ENCODE measurements at places on chromosomes 4 and X.

GRCh38 chr4:102780476-102781144, 19.8 kb upstream of the MANBA start:
- DNase-seq: peak; percentile 66

- no peak for DNase-seq
Observed at GRCh38 chr4:113007151-113007550, 42.3 kb upstream of the ANK2 start.

- DNase-seq: peak; percentile 4
Observed at GRCh38 chr4:17029964-17030363, 131.5 kb upstream of the LDB2 start.

DNA sequence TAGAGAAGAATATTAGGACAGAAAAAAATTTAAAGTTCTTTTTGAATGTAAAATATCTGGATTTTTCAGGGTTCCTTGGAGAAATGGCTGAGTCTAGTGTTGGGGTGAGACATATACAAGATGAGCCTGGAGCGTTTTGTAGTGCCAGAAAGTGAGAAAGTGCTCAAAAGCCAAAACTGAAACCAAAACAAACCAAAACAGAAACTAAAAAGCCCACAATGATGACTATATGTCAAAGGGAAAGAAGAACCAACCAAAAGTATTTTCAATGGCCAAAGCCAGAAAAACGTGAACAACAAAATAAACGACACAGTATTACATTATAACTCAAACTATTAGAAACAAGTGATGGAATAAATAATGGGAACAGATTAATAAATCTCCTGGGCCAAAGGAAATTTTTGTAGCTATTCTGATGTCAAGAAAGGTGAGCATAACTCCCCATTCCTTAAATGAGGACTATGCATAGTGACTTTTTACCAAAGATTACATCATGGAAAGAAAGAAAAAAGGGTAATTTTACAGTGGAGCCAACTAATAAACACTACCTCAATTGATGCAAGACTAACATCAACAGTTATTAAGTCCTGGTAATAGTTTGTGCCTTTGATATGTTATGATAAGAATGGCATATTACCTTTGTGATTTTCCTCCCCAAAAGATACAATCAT, 1137.6 kb downstream of the C4orf33 start:
- DNase-seq: no peak

DNA sequence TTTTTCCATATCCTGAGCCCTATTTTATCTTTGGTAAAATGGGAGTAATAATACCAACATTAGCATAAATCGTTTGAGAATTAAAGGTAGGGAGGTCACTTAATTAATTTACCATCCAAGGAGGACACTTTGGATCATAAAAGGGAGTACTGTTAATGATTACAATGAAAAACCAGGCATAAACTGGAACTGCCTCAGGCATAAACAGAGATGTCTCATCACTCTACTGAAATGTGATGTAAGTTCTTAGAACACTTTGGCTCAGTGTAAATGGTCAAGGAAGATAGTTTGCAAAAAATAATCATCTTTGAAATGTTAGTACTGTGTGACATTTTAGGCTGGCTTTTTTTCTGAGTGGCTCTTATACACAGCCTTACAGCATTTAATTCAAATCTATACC, 268.7 kb downstream of the SLC39A8 start:
- no peak for DNase-seq

GRCh38 chrX:51404445-51404844, 71.8 kb downstream of the NUDT10 start:
- no peak for DNase-seq

GRCh38 chr4:103150677-103151076, 47.5 kb downstream of the CENPE start:
- DNase-seq: peak; percentile 7

DNA sequence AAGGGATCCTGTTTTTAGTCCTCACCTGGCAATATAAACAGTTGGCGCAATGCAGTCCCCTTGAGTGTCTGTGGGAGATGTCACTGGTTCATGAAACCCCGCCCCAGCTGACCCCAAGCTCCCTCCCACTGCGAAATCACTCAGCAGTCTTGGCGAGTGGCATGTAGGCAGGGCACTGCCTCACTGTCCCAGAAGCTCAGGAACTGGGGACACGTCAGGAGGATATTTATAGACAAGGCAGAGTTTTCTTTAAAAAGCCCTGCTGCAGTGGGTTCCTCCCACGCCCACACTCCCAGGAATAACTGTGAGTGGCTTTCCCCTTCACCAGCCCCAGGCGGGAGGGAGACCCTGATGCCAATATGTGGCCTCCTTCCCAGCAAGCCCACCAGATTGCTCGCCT, 44.3 kb upstream of the PPP2R2C start:
- no peak for DNase-seq

GRCh38 chrX:13790206-13791131, 26.4 kb downstream of the GPM6B start:
- DNase-seq: no peak

DNA sequence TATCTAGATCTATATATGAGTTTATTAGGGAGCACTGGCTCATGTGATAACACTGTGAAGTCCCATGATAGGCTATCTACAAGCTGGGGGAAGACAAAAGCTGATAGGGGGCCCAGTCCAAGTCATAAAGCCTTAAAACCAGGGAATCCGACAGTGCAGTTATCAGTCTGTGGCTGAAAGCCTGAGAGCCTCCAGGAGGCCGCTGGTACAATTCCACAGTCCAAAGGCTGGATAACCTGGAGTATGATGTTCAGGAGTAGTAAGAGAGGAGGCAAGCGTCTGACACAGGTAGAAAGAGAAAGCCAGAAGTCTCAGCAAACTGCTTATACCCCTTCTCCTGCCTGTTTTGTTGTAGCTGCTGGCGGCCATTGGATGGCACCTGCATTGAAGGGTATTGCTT, 177.6 kb upstream of the SPRY1 start:
- DNase-seq: no peak

DNA sequence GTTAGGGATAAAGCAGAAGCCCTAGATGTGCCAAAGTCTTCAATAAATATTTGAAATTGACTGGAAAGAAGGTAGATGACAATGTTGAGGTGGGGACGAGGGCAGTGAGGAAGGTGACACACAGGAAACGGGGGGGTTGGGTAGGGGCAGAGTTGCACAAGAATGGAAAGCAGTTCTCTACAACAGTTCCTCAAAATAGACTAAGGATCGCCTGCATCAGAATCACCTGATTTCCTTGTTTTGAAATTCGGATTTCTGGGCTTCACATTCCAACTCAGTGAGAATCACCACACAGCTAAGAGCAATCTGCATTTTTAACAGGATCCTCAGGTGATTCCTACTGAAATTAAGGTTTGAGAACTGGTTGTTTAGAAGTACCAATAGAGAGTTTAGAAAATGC, 70.6 kb downstream of the ARFIP1 start:
- no peak for DNase-seq

GRCh38 chr4:54014666-54015160, 49.7 kb downstream of the CHIC2 start:
- DNase-seq: no peak

GRCh38 chr4:186689476-186689875, 34.2 kb downstream of the FAT1 start:
- DNase-seq: no peak

- DNase-seq: no peak
Observed at GRCh38 chrX:133444952-133445831, 29.9 kb upstream of the GPC4 start.

DNA sequence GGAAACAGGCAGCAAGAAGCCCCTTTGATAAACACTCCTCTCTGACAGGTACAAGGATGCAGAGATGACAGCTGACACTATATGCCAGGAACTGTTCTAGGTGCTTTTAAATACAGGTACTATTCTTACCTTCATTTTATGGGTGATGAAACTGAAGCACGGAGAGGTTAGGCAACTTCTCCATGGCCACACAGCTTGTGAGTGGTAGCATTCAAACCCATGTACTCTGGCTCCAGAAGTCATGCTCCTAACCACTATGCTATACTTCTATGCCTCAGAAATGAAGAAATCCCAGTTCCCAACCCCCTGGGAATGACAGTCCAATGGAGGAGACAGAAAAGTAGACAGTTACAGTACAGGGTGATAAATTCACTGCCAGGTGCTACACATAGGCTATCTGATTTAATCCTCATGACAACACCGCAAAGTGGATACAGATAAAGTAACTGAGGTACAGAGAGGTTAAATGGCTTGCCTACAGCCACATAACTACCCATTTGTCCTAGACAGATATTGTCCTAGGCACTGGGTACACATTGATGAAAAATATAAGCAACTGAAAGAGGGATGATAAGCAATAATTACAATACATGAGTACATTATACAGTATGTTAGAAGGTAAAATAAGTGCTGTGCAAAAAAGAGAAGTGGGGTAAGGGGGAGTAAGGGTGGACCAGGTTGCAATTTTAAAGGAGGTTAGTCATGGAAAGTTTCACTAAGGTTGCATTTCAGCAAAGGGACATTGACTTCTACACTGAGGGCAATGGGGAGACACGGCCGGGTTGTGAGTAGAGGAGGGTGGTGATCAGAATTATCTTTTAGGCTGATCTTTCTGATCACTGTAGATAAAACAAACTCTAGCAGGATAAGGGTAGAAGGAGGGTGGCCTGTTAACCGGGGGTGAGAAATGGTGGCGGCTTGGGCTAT, 1.6 kb upstream of the F8 start:
- no peak for DNase-seq

DNA sequence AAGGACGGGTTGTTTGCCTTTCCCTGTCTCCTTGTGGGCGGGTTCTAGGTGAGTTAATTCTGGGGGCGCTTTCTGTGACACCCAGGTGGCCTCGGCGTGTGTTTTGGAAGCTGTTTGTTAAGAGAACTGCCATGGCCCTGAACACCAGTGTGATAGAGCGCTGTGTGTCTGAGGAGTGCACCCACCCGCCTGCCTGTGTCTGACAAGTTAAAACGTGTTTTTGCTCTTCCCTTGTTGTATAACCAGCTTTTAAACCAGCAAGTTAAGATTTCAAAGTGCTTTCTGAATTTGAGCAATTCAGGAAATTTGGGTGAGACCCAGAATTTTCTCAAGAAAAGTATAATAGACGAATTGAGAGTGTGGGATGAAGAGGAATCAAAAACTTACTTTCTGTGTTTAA, 55.2 kb upstream of the HGFAC start:
- no peak for DNase-seq

- DNase-seq: no peak
Observed at GRCh38 chrX:18649498-18649951, 22.4 kb downstream of the RS1 start.

DNA sequence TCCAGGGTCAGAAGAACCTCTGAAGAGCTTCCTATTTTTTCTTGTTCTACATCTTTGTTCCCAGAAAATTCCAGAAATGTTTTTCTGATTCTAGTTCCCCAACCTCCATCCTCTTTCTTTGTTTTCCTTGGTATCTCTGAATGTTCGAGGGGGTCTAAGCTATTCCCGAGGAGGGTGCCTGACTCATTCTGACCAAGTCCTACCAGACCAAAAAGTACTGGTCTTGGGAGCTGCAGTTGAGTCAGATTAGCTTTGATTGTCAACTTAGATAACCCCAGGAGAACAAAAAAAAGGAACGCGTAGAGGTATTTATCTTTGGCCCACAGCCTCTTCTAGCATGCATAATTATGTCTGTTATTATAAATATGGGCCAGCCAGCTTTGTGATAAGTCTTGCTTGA, 12.1 kb upstream of the TENM3 start:
- DNase-seq: no peak

DNA sequence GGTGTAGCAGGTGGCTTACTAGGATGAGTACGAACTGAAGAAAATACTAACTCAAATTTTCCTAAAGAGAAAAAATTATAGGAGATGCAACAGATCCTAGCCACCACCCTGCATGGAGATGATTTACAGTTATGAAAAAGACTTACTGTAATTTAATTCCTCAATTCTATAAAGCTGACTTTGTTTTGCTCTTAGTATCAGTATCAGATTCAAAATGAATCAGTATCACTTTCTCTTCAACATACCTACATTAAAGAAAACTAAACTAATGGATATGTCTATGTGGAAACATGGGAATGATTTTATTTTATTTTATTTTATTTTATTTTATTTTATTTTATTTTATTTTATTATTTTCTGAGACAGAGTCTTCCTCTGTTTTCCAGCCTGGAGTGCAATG, 525.8 kb downstream of the NLGN4X start:
- no peak for DNase-seq

GRCh38 chrX:18883961-18884765, 99.8 kb downstream of the PHKA2 start:
- DNase-seq: no peak

DNA sequence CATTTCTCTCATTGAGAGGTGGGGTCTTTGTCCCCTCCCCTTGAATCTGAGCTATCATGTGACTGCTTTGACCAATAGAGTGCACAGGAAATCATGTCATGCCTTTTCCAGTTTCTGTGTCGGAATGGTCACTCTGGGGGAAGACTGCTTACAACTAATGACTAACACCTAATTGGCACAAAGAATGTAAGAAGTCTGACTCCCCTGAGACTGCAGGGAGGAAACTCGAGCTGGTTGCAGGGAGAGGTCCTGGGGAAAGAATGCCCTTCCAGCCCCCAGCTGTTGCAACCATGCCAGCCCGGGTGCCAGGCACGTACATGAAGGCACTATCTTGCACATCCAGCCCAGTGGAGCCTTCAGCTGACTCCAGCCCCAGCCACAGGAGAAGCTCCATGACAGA, 254.2 kb downstream of the DHX15 start:
- DNase-seq: no peak

- no peak for DNase-seq
Observed at GRCh38 chr4:6523251-6523650, 50.8 kb upstream of the PPP2R2C start.

DNA sequence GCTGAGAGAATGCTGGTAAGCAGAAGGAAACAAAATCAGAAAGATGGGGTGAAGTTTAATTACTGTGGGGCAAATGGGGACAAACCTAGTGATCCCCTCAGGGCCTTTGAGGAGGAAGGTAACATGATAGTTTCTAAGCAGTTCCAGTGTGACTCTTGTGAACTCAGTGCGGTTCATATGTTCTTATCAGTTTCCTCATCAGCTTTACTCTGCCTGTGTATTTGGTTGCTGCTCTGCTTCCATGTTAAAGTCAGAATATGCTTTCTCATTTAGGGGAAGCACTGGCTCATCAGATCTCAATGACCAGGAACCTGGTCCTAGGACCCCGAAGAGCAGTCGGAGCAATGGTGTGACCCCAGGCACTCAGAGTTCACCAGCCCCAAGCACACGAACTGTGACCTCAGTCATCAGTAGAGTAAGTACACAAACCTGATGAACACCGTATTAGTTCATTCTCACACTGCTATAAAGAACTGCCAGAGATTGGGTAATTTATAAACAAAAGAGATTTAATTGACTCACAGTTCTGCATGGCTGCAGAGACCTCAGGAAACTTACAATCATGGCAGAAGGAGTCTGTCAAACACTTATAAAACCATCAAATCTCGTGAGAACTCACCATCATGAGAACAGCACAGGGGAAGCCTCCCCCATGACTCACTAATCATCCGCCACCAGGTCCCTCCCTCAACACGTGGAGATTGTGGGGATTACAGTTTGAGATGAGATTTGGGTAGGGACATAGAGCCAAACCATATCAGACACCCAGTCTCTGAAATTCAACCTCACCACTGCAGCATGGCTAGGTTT, 83.0 kb downstream of the SYTL5 start:
- no peak for DNase-seq

- no peak for DNase-seq
Observed at GRCh38 chr4:33262824-33263223, 2542.7 kb downstream of the PCDH7 start.

All from keratinocyte (primary cell).